ENCODE measurements at places on chromosomes 1 and 21.

- no peak for DNase-seq
Observed at GRCh38 chr1:110255392-110255787, 45.3 kb downstream of the KCNC4 start.

GRCh38 chr1:44655609-44656008 is 18.7 kb downstream of the TMEM53 start:
- DNase-seq: no peak

- no peak for DNase-seq
Observed at GRCh38 chr1:246479061-246479460, 28.0 kb downstream of the SMYD3 start.

DNA sequence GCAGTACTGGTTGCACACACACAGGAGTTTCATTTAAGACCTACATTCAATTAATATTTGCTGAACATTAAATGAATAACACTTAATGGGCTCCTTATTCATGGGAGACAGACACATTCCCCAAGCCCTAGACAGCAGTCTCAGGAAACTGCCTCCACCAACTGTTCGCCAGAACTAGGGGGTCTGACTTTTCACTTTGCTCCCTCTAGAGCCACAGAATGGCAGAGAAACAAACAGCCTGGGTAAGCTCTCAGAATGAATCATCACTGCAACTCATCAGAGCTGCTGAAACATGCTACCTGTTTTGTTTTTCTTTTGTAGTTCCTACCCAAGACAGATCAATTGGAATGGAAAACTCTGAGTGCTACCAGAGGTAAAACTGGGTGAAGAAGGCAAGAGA is 31.7 kb downstream of the ELK4 start:
- no peak for DNase-seq

GRCh38 chr1:24094554-24094953 is 17.4 kb downstream of the MYOM3 start:
- DNase-seq: no peak

GRCh38 chr1:203153989-203154821 is 21.4 kb downstream of the MYBPH start:
- DNase-seq: no peak

GRCh38 chr1:10253755-10254154 is 43.4 kb downstream of the KIF1B start:
- no peak for DNase-seq

- no peak for DNase-seq
Observed at GRCh38 chr21:45819478-45820170, 161.9 kb upstream of the COL6A1 start.

GRCh38 chr1:3687504-3687903 is 35.2 kb downstream of the TP73 start:
- no peak for DNase-seq

GRCh38 chr21:39564200-39564599 is 48.5 kb upstream of the B3GALT5 start:
- DNase-seq: no peak

DNA sequence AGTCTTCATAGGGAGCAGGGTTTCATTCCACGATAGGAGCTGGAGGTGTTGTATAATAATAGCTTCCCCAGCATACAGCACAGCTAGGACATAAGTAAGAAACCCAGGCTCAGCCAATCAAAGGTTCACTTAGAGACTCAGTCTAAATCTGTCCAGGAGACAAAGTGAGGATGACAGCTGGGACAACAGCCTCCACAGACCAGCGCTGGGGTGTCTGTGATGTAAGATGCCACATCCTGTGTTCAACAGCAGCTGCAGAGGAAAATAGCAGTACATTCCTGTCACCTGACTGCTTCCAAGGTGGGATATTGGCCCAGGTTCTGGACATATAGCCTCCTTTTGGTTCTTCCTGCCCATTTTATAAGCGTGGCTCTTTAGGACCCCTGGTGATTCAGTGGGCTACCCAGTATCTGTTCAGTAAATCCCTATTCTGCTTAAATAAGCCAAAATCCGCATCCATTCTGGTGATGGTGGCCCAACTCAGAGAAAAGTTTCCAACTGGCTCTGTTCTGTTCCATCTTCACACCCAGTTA is 176.8 kb upstream of the SYT6 start:
- DNase-seq: no peak

GRCh38 chr1:17877896-17878295 is 122.8 kb downstream of the ACTL8 start:
- DNase-seq: no peak

DNA sequence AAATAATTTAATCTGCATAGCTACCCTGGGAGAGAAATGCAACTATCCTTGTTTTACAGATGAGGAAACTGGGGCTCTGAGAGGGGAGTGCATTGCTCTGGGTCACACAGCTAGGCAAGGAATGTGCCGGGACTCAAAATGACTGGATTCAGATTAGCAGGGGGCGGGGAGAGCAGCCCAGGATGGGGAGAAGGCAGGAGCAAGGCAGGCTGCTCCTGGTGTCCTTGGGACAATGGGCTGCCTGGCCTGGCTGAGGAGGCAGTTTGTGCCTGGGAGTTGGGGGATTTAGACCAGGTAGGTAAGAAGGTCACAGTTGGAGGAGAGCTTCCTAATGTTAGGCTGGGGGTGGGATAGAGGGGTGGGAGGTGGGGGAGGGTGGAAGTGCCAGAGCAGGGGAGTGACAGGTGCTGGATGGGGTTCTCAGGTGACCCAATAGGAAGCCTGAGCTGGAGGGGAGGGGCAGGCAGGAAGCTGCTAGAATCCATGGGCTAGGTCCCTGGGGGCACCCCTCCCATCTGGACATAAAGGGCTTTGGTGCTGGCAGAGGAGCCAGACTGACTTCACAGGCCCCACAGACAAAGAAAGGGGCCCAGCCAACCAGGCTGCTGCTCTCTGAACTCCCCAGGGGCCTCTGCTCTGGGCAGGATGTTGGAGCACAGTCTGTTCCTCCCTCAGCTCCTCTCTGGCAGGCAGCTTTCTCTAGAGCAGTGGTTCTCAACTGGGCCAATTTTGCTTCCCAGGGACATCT is 29.0 kb downstream of the TRIM62 start:
- DNase-seq: no peak

DNA sequence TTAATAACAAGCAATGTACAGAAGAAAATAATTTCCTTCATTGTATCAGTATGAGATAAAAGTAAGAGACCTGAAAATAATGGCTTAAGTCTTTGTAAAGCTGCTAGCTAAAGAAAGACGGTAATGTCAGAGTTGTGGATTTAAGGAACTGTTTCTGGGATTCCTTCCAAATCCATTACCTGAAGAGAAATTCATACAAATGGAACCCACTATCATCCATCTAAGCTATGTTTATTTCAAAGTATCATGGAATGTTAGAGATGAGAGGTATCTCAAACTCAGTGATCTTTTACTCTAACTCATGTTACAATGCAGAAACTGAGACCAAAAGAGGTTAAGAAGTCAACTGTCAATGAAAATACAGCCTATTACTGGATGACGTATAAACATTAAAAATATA is 197.7 kb downstream of the DENND1B start:
- DNase-seq: no peak
